ENCODE measurements at places on chromosomes 3 and 15.

DNA sequence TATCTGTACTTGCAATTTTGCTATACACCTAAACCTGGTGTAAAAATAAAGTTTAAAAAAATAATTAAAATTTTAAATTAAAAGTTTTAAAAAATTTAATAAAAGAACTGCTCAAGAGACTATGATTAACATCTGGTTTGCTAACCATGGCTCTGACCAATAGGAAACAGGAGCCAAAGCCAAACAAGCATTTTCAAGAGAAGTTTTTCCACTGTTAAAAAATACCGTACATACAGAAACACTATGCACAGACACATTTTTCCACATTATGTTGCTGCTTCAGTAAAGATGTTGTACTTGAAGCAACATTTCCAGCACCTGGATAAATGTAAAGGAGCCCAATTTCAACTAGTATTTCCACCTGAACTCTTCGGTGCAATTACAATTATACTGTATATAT, 543.9 kb upstream of the NAALADL2 start:
- DNase-seq: no peak

DNA sequence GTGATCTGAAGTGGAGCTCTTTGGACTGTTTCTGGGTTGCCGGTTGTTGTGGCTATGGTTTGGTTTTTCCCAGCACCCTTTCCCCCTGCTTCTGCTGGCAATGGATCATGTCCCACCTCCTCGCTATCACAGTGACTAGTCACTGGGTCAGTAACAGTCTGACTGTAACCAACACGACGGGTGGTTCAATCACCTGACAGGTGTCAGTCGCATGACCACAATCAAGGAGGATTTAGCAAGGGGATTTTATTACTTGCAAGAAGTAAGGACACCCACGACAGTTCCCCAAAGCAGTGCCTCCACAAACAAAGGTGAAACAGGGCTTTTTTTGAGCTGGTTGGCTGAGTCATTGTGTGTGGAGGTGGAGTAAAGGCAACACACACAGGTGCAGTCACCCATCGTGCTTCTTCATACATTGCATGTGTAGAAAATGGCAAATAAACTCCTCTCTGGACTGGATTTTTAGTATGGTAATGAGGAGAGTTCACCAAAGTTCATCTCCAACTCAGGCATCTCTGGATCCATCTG, 58.8 kb upstream of the FAM3D start:
- DNase-seq: no peak

DNA sequence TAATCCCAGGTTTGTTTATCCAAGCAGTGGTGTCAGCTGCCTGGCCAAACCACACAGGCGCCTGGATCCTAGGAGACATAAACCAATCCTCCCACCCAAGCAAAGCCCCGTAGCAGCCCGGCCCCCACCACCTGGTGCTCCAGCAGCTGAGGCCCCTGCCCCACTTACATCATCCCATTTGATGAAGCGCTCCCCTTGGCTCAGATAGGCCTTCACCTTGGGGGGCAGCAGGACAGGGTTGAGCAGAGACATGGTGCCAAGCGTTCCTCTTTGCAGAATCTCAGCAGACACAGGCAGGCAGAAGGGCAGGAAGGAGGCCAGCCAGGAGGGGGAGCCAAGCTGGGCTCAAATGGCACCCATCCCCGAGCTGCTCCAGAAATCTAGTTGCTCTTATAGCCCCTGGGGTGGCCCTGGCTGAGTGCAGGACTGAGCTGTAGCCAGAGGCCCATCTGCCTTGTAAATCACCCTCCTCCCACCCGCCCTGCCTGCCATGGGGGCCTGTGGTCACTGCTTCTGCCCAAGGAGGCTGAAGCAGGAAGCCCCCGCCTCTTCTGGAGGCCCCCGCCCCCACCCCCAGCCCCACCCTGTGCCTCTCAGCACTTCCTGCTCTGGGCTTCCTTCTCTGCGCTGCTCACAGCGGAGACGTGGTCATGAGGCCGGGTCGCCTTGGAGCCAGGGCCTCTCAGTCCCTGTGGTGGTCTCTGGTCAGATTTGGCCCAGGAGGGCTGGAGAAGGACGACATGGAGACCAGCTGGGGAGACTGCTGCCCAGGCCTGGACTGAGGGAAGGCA, at the start of gene PLCB2:
TSS of gene PLCB2 (minus strand) at position 515 of the 791 bp plus-strand sequence. CDS start at position 252, 263 bp downstream.
- DNase-seq: peak; percentile 67

DNA sequence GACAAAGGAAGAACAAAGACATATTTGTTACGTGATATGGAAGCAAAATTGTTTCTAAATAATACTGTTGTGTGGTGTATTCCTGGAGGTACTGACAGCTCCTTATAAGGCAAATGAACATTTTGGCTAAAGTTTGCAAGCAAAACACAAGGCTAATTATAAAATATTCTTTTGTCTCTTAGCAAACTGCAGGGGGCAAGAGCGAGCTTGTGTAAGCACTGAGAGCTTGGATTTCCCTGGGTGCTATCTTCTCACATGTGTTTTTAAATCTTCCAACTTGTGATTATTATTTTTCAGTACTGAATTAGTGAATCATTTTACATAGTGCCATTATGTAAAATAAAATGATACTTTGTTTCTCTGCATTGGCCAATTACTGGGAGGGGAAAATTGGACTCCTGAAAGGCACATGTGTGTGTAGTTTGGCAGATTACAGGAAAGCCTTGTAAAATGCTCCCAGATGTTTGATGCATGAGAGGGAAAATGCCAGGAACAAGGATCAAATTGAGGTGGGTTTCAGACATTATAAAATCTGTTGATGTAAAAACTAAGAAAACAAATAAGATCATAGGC, 611.5 kb downstream of the AGBL1 start:
- DNase-seq: no peak

GRCh38 chr3:64936556-64936955, 248.8 kb upstream of the ADAMTS9 start:
- no peak for DNase-seq

- no peak for DNase-seq
Observed at GRCh38 chr3:140395134-140396075, 282.5 kb upstream of the TRIM42 start.

DNA sequence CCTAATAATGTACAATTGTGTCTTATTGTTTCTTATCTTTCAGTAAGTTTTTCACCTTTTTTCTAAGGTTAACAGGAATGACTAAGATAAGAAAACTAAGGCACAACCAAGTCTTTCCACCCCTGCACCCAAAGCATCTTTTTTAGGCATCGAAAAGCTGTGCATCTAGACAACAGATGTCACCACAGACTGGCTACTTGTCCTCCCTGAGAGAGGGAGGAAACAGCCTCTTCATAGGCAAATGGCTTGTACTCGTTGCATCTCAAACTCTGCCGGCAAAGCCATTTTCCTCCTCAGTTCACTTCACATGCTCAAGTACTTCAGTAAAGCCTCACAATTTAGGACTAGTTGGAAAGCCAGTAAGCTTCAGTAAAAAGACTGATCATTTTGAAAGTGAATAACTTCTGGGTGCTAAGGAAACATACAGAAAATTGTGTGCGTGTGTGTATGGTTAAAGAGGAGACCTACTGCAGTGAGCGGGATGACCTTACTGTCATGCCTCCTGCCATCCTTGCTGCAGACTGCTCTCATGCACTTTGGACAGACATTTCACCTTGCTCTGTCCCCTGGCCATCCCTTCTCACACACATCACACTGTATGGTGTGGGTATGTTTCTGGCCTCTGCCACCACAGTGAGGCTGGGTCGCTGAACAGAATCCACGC, 36.5 kb upstream of the HACD2 start:
- DNase-seq: no peak

DNA sequence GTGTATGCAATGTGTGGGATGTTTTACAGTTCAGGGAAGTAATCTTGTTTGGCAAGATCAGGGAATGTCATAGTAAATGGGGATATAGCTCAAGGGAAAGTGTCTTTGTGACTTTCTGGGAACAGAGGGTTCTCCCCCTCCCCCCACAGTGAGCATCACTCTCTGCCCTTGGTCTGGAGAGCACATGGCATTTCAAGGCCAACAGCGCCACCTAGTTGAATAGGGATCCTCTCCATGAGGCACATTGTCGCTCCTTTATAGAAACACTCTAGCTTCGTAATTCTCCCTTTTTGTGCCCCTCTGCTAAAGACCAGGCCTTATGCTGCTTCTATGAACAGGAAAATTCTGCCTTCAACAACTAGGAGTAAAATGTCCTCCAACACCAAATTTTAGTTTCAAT, 37.1 kb upstream of the ARNT2 start:
- no peak for DNase-seq

- no peak for DNase-seq
Observed at GRCh38 chr15:33644304-33644703, 324.0 kb upstream of the CHRM5 start.

DNA sequence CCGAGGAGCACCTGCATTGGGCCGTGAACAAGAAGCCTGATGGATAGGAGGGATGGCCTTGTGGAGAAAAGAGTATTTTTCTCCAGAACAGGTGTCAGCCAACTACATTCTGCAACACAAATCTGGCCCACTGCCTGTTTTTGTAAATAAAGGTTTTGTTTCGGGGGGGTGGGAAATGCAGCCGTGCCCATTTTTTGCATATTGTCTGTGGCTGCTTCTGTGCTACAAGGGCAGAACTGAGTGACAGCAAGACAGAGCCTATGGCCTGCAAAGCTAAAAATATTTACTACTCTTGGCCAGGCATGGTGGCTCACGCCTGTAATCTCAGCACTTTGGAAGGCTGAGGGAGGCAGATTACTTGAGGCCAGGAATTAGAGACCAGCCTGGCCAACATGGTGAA, 95.9 kb upstream of the AKAP13 start:
- no peak for DNase-seq

GRCh38 chr3:177460047-177460446, 262.8 kb upstream of the TBL1XR1 start:
- DNase-seq: no peak

DNA sequence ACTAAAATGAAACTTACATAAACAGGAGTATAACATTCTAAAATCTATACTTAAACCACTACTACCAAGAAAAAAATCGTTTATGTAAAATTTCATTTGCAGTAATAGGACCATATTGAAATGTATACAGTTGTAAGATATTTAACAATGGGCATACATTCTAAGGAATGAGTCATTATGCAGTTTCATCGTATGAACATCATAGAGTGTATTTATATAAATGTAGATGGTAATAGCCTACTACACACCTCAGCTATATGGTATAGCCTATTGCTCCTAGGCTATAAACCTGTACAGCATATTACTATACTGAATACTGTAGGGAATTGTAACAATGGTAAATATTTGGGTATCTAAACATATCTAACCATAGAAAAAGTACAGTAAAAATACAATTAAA, 79.5 kb downstream of the DPH6 start:
- DNase-seq: no peak

- peak; percentile 74 for DNase-seq
Observed at GRCh38 chr15:25850154-25851111, 12.7 kb downstream of the ATP10A start.

- DNase-seq: no peak
Observed at GRCh38 chr3:64922213-64922612, 234.4 kb upstream of the ADAMTS9 start.

DNA sequence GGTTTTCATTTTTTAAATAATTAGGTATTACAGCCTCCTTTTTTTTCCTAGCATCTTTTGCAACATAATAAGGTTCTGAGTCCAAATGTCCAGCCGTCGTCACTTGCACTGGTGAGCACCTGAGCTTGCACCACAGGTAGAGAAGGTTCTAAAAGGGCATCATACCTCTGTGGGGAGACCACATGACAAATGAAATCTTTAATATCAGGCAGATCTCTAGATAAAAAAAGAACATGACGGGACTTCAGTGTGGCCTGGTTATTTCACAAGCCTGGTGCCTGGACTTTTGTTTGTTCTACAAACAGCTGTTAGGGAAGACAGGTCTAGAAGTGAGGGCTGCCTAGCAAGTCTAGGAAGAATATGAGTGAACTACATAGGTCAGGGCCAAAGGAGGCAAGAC, 3.6 kb downstream of the ZBED2 start:
- no peak for DNase-seq

DNA sequence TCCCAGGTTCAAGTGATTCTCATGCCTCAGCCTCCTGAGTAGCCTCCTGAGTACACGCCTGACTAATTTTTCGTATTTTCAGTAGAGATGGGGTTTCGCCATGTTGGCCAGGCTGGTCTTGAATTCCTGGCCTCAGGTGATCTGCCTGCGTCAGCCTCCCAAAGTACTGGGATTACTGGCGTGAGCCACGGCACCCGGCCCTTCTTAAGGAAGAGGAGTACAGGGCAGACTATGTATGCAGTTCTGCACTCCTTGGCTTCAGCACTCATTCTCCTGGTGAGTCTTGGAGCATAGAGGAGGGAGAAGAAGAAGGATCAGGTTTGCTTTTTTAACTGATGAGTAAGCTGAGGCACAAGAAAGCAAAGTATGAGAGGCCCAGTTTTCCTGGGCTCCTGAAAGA, 99.8 kb upstream of the HACD2 start:
- no peak for DNase-seq

GRCh38 chr3:106022913-106023312, 154.1 kb upstream of the CBLB start:
- no peak for DNase-seq

- no peak for DNase-seq
Observed at GRCh38 chr3:99731499-99731898, 86.2 kb upstream of the CMSS1 start.

DNA sequence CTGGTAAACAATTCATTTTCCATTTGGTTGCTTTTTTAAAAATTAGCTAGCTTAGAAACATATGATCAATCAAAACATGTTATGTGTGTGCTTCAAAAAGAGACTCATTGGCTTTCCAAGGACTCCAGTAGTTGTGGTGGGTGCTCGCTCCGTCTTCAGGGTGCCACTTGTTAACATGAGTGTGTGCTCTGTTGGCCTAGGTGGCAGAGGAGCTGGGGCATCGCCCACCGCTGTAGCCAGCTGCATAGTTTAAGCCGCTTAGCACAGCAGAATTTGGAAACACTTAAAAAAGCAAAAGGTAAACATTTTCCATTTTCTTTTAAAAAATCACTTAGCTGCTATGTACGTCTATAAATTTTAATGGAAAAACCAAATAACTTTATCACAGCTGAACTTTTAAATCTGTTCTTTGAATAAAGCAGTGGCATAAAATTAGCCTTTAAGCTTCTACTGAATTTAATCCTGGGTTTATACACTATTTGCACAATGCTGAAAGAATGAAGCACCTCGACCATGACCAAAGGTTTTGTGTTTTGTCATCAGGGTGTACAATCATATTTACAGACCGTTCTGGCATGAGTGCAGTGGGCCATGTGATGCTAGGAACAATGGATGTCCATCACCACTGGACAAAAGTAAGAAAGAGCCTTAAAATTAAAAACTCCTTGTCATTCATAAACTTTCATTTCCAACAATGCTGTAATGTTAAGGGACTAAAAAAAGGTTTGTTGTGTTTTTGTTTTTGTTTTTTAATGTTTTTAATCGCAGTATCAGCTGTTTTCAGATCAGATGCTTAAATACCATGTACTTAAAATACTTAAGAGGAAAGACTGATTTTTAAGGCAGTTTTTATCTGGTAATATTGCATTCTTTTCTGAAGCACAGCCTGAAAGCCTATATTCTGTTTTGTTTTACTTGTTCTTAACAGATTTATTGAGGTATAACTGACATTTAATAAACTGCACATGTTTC, 57.9 kb downstream of the TCAIM start:
- no peak for DNase-seq

GRCh38 chr3:33439546-33440327, 468 bp downstream of the UBP1 start:
- DNase-seq: peak; percentile 34

GRCh38 chr15:87689716-87690115, 566.8 kb downstream of the NTRK3 start:
- DNase-seq: no peak

All from CD4-positive, alpha-beta T cell treated with Interleukin-2 at 100 ng/mL for 4 hours (primary cell).